Progenitor cell of endocrine pancreas (in vitro differentiated cells): ENCODE measurements at places on chromosomes 1 and 21.
A peak's percentile ranks its signal among the peaks of the same experiment; 100 is the strongest.

- no peak for DNase-seq
Measured at GRCh38 chr1:8437347-8437746, 119.4 kb downstream of the SLC45A1 start.

DNA sequence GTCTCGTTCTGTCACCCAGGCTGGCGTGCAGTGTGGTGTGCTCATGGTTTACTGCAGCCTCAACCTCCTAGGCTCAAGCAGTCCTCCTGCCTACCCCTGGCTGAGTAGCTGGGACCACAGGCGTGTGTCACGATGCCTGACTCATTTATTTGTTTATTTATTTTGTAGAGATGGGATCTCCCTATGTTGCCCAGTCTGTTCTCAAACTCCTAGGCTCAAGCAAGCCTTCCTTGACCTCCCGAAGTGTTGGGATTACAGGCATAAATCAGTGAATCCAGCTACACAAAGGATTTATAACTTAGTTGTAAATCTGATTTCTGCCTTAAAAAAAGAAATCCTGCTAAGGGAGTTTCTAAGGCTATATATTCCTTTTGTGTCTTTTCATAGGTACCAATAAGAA lies 30.5 kb upstream of the ZNF496 start:
- DNase-seq, result no peak

GRCh38 chr1:181088079-181089016 lies at the start of gene IER5:
Gene IER5 (plus strand): TSS chr1:181088700. CDS start chr1:181088903, 203 bp downstream.
- DNase-seq, result peak; percentile 91

DNA sequence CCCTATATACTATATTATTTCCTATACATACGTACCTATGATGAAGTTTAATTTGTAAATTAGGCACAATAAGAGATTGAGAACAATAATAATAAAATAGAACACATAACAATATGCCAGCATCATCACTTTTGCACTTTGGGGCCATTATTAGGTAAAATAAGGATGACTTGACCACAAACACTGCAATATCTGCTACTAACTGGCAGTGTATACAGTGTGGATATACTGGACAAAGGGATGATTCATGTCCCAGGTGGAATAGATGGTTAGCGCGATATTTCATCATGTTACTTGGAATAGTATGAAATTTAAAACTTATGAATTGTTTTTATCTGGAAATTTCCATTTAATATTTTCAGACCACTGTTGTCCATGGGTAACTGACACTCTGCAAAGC lies 35.4 kb upstream of the TXLNA start:
- DNase-seq, result no peak

DNA sequence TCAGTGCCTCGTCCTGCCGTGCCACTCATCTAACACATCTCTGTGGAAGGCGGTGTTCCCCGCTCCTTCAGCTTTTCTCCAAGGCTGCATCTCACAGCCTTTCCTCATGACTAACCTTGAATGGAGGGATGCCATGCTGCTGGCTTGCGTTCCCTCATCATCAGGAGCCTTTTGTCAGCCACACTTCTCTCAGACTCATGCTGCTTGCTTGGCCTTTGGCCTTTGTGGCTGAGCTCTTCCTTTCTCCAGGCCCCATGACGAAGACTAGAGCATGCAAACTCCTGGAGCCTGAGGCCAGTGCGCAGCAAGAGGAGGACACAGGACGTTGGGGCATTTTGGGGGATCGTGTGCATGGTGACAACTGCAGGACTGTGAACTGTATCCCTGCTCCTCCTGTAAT lies 70.8 kb downstream of the SYT2 start:
- no peak for DNase-seq

DNA sequence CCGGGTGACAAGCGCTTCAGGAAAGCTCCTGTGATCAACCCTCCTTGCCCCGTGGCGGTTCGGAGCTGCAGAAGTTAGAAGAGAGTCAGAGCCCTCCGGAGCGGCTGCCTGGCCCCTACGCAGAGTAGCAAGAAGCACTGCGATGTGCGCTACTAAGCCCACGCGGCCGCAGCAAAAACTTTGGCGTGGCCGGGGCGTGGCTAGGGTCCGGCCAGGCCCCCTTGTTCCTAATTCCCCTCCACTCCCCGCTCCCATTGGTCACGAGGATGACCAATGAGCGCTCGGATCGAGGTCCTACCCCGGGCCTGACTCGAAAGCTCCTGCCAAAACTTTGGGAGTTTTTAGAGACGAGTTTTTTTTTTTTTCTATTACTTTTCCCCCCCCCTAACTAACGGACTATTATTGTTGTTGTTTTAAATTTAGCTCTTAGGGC lies at the start of gene HLX:
HLX (plus strand) TSS at position 368 of the 433 bp plus-strand sequence. CDS start 415 bp downstream, outside the sequence.
- no peak for DNase-seq

DNA sequence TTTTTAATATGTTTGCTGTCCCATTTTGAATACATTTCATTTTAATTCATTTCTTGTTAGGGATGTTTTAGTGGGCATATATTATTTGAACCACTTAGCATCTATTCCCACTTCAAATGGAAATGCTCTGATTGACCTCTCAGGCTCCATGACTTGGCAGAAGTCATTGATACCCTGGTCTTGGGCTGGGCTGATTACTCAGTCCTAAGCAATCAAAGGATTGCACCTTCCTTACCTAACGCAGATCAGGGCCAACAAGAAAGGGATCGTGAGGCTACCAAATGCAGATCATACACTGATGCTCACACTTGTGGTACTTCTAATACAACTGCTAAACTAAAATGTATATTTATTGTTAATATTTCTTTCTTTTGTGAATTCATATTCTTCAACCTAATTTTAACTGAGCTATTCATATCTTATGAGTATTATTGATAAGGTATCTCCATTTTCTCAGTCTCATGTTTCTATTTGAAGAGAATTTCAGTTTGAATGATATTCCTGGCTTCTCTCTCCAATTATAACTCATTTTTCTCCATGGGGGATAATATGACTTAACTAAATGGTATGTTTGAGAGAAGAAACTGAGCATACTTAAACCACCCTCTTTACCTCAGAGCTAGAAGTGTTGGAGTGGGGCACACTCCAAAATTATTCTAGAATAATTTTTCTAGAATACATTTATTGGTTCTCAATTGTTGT lies 615.5 kb upstream of the ADAMTS5 start:
- no peak for DNase-seq

GRCh38 chr21:44815852-44816628 lies 1.8 kb downstream of the SUMO3 start:
- no peak for DNase-seq

DNA sequence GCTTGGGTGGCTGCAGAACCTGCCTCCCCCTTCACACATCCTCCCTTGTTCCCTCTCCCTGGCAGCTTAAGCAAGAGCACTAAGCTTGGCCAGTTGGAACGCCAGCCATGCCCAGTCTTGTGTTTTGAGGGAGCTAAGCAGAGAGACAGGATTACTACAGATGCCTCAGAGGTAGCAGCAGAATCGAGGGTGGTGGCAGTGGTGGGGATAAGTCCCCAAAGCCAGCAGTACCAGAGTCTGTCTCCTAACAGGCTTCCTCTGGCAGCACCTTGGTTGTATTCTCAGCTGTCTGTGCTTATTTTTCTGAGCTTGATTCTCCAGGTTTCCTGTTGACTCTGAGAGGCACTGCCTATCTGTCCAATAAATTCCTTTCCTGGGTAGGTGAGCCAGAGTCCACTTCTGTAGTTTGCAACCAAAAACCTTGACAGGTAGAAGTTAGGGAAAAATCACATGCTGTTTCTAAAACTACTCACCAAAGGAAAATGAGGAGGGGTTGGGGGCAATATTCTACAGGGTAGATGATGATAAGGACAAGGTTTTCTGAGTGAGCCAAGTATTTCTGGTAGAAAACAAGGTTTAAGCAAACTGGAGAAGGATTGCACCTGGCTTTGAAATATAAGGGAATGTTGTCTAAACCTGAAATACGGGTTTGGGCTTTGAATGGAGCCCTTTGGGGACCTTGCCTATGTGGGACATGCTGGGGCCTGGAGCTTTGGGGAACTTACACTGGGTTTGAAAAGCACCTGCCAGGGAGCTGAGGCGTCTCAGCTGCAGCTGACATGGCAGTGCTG lies 100.8 kb downstream of the PBX1 start:
- DNase-seq, result no peak

DNA sequence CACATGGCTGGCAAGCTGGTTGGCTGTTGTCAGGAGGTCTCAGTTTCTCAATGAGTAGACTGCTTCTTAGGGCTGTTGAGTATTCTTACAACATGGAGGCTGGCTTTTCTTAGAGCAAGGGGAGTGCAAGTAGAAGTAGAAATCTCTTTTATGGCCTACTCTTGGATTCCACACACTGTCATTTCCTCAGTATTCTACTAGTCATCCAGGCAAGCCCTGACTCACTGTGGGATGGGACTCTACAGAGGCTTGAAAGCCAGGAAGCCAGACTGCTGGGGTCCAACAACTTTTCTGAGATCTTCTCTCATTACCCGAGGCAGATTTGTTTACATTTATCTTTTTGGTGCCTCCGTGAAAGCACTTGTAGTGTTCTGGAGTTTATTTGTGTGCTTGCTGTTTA lies 196.2 kb upstream of the APP start:
- no peak for DNase-seq

DNA sequence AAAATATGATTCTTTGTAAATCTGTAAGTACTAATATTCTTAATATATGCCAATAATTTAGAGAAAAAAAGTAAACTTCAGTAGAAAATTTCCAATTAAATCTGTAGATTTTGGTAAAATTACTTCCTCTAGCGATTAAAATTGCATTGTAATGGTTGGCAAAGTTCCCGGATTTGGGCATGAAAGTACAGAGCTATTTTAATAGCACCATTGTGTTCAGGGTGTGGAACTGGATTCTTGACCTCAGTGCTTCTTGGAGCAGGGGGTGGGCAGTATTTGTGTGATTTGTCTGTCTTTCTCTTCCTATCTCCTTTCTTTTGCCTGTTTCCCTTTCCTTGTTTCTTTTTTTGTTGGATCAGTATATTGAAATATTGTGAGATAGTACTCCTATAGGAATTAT lies 72.1 kb downstream of the DNM3 start:
- no peak for DNase-seq

DNA sequence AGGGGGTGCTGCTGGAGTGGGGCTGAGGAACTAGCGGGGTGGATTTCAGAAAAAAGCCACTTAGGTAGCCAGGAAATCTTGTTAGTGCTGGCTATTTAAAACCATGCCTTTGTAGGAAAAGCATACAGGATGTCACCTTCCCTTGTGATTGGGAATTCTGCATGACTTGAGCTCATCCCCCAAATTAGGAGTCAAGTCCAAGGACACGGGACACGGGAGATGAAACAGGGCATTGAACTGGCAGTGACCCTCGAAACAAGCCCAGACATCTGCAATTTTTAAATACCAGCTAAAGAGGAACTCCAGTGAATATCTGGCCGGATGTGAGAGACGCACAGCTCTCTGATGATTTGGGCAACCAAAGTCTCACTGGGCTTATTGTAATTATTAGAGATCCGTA lies 32.8 kb downstream of the C2CD2 start:
- DNase-seq, result no peak

DNA sequence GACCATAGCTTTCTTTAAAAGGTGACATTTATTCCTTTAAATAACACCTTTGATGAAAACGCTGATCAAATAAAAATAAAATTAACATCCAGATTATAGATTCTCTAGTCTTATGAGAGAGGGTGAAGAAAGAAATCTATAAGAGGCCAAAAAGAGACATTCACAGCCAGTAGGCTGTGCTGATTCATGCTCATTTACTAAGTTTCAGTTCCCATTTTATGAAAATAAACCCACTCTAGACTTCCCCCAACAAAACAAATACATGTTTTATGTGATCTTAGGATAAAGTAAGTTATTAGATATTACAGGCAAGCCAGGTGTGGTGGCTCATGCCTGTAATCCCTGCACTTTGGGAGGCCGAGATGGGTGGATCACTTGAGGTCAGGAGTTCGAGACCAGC lies 21.1 kb downstream of the ESRRG start:
- no peak for DNase-seq

DNA sequence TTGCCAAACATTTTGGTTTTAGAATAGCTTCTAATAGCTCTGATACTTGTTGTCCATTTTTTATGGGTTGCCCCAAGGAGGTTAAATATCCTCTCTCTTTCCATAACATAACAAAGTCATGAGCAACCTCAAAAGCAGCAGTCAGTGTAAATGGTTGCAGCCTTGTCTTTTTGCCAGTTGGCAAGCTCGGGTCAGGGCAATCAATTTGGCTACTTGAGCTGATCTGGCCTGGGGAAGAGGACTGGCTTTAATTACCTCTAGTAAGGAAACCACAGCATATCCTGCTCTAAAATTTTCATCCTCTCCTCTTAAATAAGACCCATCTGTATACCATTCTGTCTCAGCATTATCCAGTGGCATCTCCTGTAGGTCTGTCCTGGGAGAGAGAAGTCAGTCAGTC lies 21.2 kb upstream of the FMO4 start:
- no peak for DNase-seq

- no peak for DNase-seq
Measured at GRCh38 chr1:207711285-207711684, 40.6 kb upstream of the CD46 start.

DNA sequence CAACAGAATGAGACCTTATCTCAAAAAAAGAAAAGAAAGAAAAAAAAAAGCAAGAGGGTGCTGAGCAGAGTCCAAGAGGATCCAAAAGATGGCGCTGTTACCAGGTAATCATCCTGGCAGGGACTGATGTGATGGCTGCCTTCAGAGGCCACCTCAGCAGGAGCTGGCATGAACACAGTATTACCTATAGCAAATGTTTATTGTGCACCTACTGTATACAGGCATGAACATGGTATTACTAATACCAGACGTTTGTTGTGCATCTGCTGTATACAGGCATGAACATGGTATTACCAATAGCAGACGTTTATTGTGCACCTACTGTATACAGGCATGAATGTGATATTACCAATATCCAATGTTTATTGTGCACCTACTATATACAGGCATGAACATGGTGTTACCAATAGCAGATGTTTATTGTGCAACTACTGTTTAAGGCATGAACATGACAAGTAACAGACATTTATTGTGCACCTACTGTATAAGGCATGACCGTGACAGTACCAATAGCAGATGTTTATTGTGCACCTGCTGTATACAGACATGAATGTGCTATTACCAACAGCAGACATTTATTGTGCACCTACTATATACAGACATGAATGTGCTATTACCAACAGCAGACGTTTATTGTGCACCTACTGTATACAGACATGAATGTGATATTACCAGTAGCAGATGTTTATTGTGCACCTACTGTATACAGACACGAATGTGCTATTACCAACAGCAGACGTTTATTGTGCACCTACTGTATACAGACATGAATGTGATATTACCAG lies 115.1 kb upstream of the TMEM51 start:
- no peak for DNase-seq

- DNase-seq, result no peak
Measured at GRCh38 chr1:225689882-225690459, 37.0 kb upstream of the ENAH start.

- no peak for DNase-seq
Measured at GRCh38 chr1:54298284-54299033, 98.5 kb downstream of the MRPL37 start.

- no peak for DNase-seq
Measured at GRCh38 chr1:10812387-10812915, 16.0 kb upstream of the CASZ1 start.

GRCh38 chr1:104408268-104408667 lies 658.6 kb downstream of the AMY1C start:
- no peak for DNase-seq
